Metanephros (tissue), 2 donors: ENCODE measurements at places on chromosomes 1 and 21. TPM values are rescaled to one million over a fixed set of nuclear protein-coding genes. Genes with fewer than 3 reads are reported as not detected.

The SLAMF9 gene
- not detected for total RNA-seq

The IL6R gene
- total RNA-seq = 22.2 TPM

The TRNP1 gene
- total RNA-seq = 4.4 TPM

The CFHR3 gene
- 0.23 TPM for total RNA-seq

The PCP4 gene
- total RNA-seq = 1.1 TPM

The TCHHL1 gene
- not detected for total RNA-seq

The C1QTNF12 gene
- 5.3 TPM for total RNA-seq

The TFF3 gene
- 4.0 TPM for total RNA-seq

The NFYC gene
- 68.7 TPM for total RNA-seq

The B3GALT5 gene
- total RNA-seq = 1.9 TPM

The SLC9C2 gene
- not detected for total RNA-seq

The KCNN3 gene
- 5.3 TPM for total RNA-seq

The CRB1 gene
- 3.1 TPM for total RNA-seq

The PMF1 gene
- total RNA-seq = 69.0 TPM

The LAPTM5 gene
- 24.5 TPM for total RNA-seq

The RNU1-1 gene
- total RNA-seq = 7,909 TPM

The FAM110D gene
- 1.5 TPM for total RNA-seq

The PLPPR4 gene
- total RNA-seq = 2.2 TPM

The SRSF4 gene
- total RNA-seq = 49.6 TPM
